ENCODE measurements at places on chromosomes 16 and 17.

DNA sequence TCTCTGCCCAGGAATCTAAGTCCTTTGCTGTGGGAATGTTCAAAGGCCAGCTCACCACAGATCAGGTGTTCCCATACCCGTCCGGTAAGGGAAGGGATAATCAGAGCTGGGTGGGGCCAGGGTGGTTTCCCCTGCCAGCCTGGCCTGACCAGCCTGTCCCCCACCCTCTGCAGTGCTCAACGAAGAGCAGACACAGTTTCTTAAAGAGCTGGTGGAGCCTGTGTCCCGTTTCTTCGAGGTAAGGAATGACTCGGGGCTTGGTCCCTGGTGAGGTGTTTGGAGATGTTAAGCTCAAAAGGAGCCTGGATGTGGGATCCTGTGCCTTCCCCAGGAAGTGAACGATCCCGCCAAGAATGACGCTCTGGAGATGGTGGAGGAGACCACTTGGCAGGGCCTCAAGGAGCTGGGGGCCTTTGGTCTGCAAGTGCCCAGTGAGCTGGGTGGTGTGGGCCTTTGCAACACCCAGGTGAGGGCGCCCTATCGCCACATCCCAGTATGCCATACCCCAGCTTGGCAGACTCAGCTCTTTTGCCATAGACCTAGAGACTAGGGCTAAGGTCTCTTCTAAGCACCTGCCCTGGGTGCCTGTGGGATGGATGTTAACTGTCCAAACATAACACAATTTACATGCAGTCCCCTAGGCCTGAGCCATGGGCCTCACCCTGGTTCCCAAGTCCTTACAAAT is 997 bp downstream of the ACADVL start:
- DNase-seq: peak; percentile 72

DNA sequence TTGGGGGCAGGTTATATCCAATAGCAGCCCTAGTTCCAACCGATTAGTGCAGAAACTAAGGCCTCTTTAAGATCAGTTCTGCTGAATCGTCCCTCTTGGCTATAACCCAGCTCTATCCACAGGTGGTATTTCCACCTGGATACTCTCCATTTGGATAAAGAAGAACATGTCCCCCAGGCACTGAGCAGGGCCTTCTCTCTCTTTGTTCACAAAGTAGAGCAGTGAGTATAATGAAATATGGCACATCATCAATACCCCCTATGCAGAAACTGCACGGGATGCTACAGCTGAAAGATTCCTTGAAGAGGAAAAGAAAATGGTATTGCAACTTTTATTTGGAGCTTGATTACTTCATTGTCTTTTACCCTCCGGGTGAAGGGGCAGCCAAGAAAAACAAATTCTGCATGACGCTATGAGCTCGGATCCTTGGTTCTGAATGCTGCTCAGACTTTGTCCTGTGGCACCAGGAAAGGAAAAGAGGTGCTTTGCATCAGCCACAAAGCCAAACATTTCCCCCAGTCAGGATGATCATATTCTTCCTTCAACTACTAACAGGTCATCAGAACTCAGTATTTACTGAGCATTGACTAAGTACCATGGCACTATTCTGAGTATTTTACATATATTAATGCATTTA is 399.7 kb downstream of the NPIPA8 start:
- no peak for DNase-seq

- DNase-seq: no peak
Measured at GRCh38 chr16:4994719-4995434, 36.7 kb downstream of the SEC14L5 start.

DNA sequence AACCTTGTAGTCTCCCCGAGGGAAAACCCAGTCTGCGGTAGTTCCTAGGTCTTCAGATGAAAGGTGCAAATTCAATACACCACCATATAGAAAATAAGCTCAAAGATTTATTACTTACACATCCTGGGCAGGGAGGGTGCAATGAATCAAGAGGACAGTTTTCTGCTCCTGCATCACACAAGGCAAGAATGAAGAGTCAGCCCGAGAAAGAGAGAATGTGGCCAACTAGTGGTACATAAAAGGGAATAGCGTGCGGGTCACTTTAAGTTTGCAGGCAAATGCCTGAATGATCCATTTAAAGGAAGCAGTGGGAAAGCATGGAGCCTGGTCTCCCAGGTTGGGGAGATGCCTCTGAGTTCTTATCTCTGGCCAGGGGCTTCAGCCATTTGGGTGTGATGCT is 403.4 kb downstream of the GRIN2A start:
- DNase-seq: no peak

DNA sequence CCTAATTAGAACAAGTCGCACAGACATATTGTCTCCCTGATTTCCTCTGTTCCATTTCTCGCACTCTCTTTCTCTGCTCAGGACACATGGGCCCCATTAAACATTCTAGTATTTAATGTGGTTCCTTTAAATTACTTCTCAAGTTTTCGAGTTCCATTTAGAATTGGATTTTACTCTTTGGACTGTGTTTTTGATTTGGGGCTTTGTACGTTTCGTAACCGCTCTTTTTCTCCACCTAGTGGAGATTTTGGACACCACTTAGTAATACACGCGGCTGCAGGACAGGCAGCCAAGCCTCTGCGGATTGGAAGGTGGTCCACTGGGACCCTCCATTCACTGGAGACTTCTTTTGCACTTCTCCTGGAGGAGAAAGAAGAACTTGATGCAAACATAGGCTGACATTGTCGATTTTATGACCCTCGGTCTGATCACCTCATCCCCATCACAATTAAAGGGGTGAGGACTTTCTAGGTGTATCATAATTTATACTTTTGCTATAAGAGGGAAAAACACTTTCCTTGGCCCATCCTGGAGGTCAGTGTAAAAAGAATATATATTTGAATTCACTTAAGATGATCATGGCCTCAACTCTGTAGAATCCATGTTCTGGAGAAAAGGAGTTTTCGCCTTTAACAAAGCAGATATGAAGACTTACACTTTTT is 85.7 kb downstream of the NOG start:
- peak; percentile 24 for DNase-seq

DNA sequence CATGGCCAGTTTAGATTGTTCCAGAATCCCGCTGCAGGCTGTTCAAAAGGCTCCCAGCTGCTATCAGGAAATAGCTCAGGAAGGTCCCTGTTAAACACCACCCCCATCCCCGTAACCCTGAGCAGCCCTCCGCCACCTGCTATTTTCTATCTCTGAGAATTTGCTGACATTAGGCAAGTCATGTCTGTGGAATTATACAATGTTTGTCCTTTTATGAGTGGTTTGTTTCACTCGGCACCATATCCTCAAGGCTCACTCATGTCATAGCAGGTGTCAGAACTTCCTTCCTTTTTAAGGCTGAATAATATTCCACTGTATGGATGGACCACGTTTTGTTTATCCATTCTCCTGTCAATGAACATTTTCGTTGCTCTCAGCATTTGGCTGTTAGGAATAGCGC is 164.3 kb upstream of the FOXF1 start:
- no peak for DNase-seq

DNA sequence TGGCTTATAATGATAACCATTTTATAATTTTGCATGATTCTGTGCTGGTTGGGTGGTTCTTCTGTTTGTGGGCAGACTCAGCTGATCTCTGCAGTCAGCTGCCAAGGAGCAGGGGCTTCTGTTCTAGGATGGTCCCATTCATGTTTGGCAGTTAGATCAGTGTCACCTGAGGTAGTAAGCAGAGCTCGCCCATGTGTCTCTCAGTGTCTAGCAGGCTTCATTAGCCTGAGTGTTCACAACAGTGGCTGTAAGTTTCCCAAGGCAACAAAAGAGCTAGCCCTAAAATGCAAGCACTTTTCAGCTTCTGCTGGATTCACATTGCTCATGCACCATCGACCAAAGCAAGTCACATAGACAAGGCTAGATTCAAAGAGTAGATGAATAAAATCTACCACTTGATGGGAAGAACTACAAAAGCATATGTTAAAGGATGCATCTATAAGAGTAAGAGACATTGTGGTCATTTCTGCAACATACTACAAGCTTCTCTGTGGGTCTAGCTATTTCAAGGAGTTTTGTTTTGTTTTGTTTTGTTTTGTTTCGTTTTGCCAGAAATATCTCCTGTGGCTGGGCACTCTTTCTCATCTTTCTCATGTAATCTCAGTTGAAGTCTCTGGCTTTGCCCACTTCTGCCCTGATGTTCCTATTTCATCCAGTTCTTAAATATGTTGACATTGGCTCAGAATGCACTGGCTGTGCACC is 180.8 kb downstream of the HS3ST4 start:
- no peak for DNase-seq

DNA sequence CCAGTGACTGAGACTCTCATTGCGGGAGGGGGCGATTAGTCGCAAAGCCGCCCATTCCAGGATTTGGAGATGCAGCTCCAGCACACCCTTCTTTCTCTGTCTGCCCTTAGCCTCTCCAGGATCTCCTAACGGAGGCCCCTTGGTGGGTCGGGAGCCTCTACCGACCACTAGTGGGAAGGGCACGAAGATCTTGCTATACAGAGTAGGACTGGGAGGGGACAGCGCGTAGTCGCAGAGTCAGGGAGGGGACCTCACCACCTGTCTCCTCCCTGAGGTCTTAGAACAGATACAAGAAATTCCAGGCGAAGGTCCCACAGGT is 588 bp upstream of the SMTNL2 start:
- no peak for DNase-seq

GRCh38 chr16:19781226-19781625 is 63.2 kb downstream of the IQCK start:
- DNase-seq: no peak

DNA sequence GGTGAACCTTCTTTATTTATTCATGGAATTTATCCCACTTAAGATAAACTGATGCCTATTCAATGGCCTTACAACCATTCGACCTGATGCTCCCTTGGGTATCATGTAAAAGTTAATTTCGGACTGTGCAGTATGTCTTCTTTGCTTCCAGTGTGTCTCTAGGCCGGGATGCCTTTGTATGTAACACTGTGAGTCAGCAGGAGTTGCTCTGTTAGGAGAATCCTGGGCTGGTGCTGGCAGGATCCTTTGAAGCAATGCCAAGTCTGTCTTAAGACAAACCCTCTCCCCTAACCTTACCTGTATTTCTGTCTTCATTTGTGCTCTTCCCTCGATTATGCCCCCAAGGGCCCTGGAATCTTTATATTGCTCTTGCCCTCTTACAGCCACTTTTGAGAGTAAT is 37.9 kb upstream of the ABCA8 start:
- no peak for DNase-seq

DNA sequence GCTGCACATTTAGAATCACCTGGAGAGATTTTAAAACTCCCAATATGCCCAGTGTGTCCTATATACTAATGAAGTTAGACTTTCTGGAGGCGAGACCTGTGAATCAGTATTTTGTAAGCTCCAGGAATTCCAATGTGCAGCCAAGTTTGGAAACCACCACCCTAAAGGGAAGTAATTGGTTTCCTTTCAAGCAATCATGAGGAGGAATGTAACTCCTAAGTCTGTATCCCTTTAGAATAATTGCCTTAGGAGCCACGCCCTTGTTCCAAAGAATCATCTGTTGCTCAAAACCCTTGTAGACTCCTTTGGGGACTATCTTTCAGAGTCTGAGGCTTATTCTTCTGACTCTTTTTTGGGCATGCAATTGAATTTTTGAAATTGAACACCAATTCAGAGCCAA is 84.4 kb downstream of the DNAH9 start:
- DNase-seq: no peak

GRCh38 chr17:66459811-66460270 is 157.4 kb downstream of the PRKCA start:
- no peak for DNase-seq

- DNase-seq: no peak
Measured at GRCh38 chr17:66695098-66695497, 139.8 kb upstream of the CACNG5 start.

DNA sequence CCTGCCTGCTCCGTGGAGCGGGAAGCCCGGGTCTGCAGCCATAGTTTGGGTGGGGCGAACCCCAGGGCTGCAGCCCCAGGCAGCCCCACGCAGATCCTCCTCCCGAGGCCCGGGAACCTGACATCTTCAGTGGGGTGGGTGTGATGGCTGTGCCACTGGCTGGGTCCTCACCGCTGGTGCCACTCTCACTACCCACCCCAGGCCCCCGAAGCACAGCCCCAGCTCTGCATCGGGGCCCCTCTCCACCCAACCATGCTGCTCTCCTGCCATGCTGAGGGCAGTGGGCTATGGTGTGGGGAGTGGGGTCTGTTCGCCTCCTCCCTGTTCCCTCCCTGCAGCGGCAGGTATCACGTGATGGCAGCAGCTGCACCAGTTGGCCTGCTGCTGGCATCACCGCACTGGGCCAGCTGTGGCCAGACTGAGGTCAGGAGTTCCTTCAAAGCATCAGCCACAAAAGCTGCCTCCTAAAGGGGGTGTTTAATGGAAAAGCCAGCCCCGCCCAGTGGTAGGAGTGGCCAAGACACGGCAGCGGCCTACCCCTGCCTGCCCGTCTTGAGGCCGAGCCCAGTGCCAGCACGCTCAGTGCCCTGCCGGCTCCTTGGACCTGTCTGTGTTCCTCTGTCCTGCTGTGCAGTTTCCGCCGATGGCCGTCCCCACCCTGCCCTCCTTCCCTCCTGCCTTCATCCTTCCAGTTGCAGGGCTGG is 10.8 kb downstream of the KCTD5 start:
- no peak for DNase-seq

Data from NCI-H526 (cell line).